ENCODE measurements at places on chromosomes 5 and 9.

GRCh38 chr9:13939701-13940490 is 374.0 kb downstream of the NFIB start:
- no peak for DNase-seq

GRCh38 chr5:32584646-32585045 is 711 bp upstream of the SUB1 start:
- DNase-seq = no peak

- DNase-seq = no peak
Observed at GRCh38 chr5:69467442-69468225, 25.0 kb upstream of the OCLN start.

DNA sequence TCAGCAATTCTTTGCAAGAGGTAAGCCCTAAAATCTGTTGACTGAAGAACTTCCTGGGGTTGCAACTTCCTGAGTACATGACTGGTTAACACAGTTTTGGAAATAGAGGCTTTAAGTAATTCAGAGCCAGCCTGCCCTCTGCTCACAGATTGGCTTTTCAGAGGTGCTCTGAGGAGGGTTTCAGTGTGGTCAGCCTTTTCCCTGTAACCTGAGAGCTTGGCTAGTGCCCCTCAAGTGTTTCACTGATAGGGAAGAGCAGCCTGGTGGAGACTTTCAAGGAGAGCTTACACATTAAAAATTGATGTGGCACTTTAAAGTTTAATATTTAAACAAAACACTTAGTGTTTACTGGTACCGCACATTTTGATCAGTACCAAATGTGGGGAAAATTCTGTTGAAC is 56.7 kb upstream of the FOXB2 start:
- DNase-seq = no peak

DNA sequence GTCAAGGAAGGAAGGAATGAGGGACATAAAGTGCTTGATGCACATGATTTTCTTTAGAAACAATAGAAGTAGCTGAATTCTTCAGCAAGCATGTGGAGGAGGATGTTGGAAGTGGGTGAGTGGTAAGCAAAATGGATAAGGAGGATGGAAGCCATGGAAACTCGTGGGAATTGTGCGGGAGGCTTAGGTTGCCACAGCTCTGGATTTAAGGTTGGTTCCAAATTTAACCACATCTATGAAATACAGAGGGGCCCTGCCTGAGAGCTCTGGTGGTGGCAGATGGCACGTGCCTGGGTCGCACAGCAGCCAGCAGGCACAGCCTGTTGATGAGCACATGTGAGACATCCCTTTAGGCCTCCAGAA is 284.7 kb downstream of the SMARCA2 start:
- DNase-seq = no peak

GRCh38 chr5:2550509-2550908 is 201.0 kb downstream of the IRX2 start:
- no peak for DNase-seq

DNA sequence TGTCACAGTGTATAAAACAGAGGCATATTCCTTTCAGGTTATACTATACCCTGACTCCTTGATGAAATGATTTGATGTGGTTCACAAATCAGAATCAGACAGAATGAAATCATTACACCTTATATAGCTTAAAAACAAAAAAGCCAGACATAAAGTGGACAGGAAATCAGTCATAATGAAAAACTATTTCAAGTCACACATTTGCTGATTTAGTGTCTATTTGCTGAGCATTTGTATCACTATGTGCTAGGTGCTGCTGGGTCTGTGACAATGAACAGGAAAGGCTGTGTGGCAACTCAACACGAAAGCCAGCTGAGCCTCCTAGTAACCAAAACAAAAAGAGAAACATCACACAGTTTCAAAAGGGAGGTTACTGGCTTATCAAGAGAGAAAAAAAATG is 194.0 kb downstream of the EFNA5 start:
- DNase-seq = no peak

- DNase-seq = no peak
Observed at GRCh38 chr5:109161914-109162683, 247.7 kb downstream of the PJA2 start.

GRCh38 chr5:43192558-43193180 is 644 bp downstream of the NIM1K start:
- peak; percentile 28 for DNase-seq

DNA sequence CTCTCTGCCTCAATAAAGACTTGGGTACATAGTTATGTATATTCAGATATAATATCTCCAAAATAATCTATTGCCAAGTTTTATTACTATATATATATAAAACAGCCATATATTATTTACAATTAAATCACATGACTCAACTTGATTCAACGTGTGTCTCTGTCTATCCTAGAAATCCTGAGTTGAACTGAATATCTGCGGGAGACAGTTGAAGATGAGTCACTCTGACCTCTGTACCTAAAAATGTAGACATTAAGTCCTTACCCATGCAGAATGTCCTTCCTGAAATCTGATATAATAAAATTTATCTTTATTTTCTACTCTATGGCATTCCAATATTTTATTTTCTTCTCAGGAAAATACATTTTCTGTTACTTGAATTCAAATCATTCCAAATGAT is 218.2 kb upstream of the PRDM9 start:
- DNase-seq = no peak

GRCh38 chr5:83711982-83712601 is 8.6 kb downstream of the HAPLN1 start:
- no peak for DNase-seq

DNA sequence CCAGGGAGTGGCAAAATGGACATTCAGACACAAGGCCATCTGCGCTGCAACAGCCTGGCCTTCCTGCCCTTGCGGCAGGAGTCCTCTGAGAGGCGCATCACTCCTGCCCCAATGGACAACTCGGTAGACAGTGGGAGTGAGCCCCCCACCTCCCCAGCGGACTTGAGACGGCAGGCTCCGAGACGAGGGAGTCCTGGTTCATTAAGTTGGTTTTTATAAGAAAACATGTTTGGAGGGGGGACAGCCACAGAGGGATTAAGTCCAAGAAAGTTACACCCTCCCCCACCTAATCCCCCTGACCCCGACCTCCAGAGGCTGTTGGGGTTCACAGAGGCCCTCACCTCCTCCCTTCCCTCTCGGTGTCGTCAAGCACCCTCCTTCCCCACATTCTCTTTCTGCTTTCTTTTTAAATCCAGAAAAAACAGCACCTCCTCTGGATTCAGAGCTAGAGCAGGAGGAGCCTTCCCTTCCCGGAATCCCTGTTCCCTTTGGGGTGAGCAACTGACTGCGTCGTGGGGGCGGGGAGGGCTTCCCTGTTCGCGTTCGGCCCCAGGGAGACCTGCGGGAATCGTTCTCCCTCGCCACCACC is 1.8 kb upstream of the EGR1 start:
- DNase-seq = no peak

DNA sequence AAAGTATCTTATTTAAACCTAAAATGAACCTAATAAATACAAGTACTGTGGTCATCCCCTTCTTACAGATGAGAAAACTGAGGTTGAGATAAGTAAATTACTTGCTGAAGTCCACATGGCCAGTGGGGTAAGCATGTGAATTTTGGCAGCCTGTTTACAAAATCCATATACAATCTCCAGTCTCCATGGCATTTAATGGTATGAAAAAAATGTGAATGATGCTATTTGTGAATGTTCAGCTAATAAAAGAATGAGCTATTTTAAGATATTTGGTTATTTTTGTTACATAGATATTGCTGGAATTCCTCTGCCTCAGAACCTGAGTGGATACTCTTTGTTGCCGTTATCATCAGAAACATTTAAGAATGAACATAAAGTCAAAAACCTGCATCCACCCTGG is 19.3 kb upstream of the GPR150 start:
- no peak for DNase-seq

- peak; percentile 89 for DNase-seq
Observed at GRCh38 chr9:33721674-33722358, 73.5 kb upstream of the PRSS3 start.

DNA sequence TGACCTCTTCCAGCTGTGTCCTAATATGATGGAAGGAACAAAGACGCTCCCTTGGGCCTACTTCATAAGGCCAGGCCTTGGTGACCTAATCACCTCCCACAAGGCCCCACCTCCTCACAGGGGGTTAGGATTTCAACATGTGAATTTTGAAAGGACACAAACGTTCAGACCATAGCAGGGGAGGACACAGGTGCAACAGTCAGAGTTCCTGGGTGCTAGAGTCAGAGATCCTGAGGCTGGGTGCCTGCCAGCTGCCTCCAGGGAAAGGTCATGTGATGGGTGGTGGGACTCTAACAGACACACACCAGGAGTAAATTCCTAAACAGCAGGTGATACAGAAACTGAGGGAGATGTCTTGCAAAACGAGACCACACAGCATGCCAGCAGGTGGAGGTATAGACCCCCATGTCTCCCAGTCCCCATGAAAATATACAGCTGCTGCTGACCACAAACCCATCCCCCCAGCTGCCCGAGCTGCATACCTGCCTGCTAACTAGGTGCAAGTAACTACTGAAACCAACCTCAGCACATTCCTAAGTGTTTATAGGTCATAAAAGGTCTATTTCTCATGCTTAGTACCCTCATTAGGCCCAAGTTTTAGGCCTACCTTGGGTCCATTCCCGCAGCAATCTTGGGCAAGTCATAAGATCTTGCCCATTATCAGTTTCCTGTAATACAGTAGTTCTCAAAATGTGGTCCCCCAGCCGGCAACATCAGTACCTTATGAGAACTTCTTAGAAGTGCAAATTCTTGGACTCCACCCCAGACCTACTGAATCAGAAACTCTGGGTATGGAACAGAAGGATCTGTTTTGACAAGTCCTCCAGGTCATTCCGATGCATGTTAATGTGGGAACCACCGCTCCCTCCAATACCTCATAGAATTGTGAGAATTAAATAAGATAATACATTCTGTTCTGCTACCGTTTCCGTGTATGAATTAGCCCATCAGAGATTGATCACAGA is 245.3 kb downstream of the ENC1 start:
- DNase-seq = no peak

GRCh38 chr9:104082168-104082567 is 11.9 kb upstream of the SMC2 start:
- no peak for DNase-seq

GRCh38 chr5:144428326-144428725 is 257.7 kb downstream of the KCTD16 start:
- no peak for DNase-seq

DNA sequence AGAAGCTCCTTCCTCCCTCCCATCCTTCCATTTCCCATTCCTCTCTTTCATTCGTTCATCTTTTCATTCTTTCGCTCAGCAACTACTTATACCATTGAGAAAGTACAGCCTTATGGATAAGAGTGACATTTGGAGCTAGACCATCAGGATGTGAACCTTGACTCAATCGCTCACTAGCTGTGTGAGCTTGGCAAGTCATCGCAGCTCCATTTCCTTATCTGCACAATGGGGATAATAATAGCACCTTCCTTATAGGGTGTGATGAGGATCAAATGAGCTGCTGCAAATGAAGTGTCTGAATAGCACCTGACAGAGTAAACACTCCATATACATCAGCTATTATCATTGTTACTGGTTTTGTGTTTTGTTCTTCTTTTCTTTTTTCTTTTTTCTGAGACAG is 28.1 kb upstream of the SYNPO start:
- no peak for DNase-seq

DNA sequence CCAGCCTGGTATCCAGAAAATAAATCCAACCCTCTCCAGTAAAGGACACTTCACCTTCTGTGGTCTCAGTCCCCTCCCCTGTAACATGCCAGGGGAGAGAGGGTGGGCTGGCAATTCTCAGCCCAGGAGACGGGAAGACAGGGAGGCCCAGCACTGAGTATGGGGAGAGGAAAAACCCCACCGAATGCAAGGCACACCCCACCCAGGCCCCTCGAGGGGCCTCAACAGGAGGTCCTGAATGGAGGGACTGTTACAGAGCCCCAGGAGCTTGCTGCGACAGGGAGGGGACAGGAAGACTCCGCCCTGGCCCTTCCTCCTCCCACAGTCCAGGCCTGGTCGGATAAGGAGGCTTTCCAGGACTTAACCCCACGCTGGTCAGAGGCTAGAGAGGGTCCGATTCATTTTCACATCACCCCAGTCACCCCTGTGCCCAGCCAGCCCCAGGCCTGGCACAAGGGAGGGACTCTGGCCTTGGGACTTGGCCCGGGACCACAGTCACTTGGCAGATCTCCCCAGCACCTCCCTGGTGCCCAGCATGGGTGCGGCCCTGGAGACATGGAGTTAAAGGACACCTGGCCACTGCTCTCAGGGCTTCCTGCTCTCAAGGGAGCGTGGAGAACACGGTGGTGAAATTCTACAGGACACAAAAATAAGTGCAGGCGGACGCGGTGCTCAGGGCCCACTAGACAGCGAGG is 44.9 kb upstream of the STXBP1 start:
- no peak for DNase-seq

GRCh38 chr9:137865581-137866145 is 11.9 kb upstream of the CACNA1B start:
- DNase-seq = no peak

DNA sequence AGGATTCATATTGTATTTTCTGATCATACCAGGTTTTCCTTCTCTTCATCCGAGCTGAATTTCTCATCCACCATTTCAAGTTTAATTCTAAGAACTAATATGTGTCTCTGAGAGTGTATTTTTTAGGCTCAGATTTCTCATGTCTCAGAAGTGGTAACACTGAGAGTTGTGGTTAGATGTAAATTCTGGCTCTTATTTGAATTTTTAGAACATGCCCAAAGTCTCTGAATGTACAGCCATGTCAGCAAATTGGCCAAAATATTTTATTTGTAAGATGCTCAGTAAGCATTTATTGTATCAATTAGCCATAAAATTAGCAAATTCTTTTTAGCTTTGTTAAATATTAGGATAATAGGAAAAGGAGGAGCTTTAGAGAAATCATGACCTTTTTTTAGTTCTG is 16.6 kb downstream of the SV2C start:
- DNase-seq = no peak
